ENCODE measurements at places on chromosomes 1 and 21.

- no peak for DNase-seq
Measured at GRCh38 chr1:41656068-41656467, 171.6 kb upstream of the EDN2 start.

DNA sequence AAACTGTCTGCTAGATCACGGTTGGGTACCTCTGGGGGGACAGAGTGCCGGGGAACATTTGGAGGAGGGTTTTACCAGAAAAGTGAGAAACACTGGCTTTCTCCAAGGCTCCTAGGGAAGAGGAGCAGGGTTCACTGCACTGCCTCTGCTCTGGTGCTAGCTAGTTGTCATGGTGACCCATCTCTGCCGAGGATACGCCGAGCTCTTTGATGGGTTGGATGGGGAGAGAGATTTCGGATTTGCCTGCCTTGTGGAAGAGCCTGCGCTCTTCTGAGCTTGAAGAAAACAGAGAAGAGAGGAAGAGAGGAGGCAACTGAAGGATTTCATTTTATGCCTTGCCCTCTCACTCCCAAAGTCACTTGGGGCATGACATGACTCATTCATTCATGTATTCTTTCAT lies 92.1 kb downstream of the NAV1 start:
- no peak for DNase-seq

DNA sequence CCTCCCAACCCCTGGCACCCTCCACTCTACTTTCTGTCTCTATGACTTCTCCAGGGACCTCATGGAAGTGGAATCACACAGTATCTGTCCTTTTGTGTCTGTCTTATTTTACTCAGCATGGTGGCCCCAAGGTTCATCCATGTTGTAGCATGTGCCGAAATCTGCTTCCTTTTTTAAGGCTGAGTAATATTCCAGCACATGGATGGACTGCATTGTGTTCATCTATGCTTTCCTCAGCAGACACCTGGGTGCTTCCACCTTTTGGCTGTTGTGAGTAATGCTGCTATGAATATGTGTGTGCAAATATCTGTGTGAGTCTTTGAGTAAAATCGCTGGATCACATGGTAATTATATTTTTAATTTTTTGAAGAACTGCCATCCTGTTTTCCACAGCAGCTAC lies 1.6 kb upstream of the PFKL start:
- no peak for DNase-seq

DNA sequence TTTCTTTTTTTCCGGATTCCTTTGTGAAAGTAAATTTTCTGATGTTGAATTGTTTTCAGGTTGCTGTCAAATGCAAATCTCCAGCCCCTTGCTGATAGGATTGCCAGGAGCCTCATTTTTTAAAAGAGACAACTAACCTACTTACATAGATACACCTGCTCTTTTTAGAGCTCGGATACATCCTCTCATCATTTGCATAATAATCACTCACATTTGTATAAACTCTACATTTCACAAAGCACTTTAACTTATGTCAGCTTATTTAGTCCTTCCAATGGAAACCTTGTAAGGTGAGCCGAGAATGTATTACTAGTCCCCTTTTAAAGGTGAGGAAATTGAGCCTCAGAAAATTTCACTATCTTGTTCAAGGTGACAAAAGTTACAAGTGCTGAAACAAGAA lies 84.8 kb downstream of the KCTD3 start:
- no peak for DNase-seq

GRCh38 chr1:161046605-161047228 lies 940 bp upstream of the USF1 start:
- DNase-seq: no peak
